Jurkat, Clone E6-1 (cell line): ENCODE measurements at places on chromosomes 2 and 18.

- DNase-seq: no peak
These were observed 46.8 kb upstream of the DARS1 start for GRCh38 chr2:136032192-136032591.

GRCh38 chr2:71796174-71796593 is 342.8 kb downstream of the DYSF start:
- no peak for DNase-seq

- no peak for DNase-seq
These were observed 49.2 kb downstream of the DIPK1C start for GRCh38 chr18:74407888-74408287.

GRCh38 chr18:46397174-46397573 is 259.8 kb downstream of the LOXHD1 start:
- DNase-seq: no peak

DNA sequence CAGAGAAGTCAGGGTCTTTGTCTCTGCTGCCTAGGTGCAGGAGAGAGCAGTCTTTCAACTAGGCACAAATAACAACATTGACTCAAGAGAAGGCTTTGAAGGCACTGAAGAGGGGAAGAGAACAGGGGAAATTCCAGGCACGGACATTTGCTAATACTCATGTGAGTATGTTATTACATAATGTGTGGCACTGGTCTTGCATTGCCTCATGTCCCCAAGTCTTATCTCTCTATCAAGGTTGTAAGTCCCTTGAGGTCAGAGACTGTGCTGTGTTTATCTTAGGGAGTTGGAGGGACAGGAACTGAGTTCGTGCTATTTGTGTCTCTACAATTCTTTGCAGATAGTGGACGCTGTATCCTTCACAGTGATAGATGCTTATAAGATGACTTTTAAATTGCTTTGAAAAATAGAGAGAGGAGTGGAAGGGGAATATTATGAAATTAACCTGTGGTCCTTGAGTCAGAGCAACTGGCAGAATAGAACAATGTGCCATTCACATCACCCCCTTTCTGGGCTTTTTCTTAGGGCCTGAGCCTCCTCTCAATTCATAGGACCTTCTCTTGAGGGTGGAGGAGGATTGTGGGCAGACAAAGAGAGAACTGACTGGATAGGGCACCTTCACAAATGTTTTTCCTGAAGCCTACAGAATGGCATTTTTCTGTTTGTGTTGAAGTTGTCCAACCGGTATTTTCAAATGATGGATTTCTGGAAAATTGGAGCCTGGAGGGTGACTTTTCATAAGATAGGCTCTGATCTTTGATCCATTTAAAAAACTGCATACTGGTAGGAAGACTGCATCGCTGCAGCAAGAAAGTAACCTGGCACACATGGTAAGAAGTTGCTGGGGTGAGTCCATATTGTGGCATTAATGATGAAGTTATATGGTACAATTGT is 96.6 kb upstream of the CXCR4 start:
- DNase-seq: no peak

DNA sequence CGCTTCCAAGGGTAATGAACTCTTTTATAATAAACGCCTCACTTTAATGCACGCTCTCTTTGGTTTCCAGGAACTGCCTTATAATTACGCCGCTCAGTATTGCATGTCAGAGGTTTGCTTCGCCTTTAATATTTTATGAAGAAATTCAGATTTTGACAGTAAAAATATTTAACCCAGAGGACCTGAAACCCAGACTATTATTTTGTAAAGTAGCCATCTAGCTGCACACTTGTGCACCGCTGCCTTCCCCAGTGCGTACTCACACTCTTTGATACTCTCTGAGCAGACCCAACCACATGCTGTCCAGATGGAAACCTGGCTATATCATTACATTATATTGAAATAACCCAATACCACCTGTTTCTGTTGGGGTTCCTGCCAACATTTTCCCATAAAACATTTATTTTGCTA is 270.1 kb downstream of the C1D start:
- no peak for DNase-seq

DNA sequence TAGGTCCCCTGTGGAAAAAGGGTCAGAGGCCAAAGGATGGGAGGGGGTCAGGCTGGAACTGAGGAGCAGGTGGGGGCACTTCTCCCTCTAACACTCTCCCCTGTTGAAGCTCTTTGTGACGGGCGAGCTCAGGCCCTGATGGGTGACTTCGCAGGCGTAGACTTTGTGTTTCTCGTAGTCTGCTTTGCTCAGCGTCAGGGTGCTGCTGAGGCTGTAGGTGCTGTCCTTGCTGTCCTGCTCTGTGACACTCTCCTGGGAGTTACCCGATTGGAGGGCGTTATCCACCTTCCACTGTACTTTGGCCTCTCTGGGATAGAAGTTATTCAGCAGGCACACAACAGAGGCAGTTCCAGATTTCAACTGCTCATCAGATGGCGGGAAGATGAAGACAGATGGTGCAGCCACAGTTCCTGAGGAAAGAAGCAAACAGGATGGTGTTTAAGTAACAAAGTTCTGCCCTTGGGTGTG is 165.8 kb downstream of the RPIA start:
- DNase-seq: no peak

DNA sequence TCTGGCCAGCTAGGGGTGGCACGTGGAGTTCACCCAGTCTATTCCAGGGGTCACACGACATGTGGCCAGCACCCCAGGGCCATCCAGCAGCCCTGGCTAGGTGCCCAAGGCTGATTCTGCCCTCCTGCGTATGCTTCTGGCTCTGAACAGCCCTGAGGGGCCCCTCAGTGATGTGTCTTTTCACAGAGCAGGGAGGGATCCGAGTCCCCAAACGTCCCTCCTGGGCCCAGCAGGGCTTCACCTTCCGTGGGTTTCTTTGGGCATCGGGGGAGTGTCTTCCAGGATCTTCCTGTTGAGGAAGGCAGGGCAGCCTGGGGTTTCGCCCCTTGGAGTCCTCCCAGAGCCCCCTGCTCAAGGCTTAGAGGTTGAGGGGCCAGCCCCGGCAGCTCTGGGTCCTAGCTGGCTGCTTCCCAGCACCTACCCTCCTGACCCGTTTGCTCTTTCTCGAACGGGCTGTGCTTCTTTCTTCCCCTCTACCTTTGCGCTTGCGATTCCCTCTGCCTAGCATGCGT is 165.9 kb downstream of the DYSF start:
- DNase-seq: no peak

DNA sequence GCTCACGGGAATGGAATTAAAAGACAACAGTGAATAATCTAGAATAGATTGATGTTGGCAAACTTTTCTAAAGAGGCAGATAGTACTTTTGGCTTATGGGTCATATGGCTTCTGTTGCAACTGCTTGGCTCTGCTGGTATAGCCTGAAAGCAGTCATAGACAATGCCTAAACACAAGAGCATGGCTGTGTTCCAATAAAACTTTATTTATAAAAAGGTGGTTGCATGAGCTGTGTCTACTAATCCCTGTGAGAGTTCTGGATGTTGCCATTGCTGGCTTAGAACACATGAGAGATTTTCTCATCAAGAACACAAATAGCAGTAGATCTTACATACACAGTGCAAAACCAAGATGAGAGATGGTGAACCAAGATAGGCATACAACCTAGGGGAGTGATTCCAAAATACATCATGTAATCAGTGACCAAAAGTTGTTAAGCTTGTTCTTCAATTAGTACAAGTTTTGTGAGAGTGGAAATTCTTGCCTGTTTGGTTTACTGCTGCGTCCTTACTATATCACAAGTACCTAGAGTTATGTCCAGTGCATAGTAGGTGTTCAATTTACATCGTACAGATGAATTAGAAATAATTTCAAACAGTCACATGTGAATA is 380.0 kb downstream of the METTL4 start:
- no peak for DNase-seq

DNA sequence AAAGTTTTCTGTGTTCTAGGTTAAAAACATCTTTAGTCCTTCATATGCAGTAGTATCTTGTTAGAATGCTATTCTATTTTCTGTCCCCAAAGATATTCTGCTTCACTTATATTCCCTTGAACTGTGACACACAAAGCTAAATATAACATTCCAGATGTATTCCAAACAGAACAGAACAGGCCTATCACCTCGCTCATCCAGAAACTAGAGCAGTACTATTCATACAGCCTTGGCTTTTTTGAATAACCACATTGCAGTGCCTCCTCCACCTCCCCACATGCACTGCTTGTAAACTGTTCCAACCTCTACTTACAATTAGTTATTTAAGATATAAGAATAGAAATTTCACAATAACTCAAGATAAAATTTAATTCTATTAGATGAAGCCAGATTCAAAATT is 196.8 kb downstream of the EXOC6B start:
- DNase-seq: no peak

GRCh38 chr2:151297882-151298281 is 8.4 kb upstream of the NMI start:
- no peak for DNase-seq
